Hematopoietic multipotent progenitor cell treated with erythropoietin and hydrocortisone succinate and interleukin-3 and kit ligand, for 4 days (in vitro differentiated cells): ENCODE measurements at places on chromosomes 3 and 15.

- no peak for DNase-seq
These were observed 1.1 kb upstream of the IMPDH2 start for GRCh38 chr3:49030321-49030720.

DNA sequence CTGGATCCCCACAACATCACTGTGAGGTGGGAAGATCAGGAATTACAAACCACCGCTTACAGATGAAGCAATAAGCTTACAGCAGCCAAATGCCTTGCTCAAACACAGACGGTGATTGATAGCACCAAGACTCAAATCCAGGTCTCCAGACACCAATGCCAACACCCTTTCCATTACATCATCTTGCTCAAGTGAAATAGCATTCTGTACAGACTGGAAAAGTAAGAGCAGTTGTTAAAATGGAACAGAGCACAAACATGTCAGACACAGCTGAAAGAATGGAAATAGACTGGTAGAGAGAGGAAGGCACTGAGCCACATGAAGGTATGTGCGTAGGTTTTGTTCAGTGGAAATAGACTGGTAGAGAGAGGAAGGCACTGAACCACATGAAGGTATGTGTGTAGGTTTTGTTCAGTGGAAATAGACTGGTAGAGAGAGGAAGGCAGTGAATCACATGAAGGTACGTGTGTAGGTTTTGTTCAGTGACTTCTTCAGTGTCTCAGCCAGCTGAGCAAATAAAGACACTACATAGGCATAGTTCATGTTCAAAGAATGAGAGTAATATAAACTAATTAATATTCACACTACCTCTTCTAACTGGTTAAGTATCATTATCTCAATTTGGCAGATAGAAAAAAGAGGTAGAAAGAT, 15.6 kb downstream of the CLDN1 start:
- no peak for DNase-seq

DNA sequence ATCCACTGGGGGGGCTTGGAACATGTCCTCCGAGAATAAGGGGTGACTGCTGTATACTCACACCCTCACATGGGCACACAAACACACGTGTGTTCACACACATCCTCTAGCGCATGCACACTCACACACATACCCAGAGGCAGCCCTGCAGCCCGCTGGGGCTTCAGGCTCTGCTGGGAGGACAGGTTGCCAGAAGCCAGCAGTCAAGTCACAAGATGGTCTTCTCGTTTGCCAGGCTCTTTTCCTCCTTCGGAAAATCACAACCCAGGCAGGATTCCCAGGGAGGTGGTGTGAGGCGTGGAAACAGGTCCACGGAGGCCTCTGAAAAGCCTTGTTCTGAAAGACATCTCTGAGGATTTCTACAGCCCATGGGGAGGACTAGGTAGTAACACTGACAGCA, 26.8 kb downstream of the MEGF11 start:
- DNase-seq, result no peak

DNA sequence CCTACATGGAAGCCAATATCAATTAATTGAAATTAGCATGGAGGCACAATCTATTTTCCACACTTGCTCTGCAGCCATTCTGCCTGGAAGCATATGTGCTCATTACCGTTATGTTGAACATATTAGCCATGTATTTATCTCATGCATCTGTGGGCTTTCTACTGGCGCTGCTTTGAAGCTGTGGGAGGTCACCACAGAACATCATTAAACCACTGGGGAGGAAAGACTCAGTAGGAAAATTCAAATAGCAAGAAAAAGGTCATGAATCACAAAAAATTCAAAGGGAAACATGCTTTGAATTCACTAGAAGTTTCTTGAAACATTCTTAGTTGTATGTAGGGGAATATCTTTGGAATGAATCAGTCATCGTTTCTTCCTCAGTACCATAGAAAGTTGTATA, 652.5 kb downstream of the EDEM1 start:
- DNase-seq, result no peak

- DNase-seq, result no peak
These were observed 68.2 kb downstream of the POLQ start for GRCh38 chr3:121477589-121477988.

GRCh38 chr15:68032672-68033071, 21.4 kb upstream of the PIAS1 start:
- DNase-seq, result peak; percentile 45

- no peak for DNase-seq
These were observed 83.7 kb downstream of the VGLL4 start for GRCh38 chr3:11559816-11560633.
